ENCODE measurements at places on chromosomes 12 and 14.

GRCh38 chr12:27164330-27165040 is 79.6 kb upstream of the STK38L start:
- no peak for DNase-seq

GRCh38 chr14:67413806-67414769 is 2.1 kb upstream of the PLEK2 start:
- DNase-seq, result no peak

DNA sequence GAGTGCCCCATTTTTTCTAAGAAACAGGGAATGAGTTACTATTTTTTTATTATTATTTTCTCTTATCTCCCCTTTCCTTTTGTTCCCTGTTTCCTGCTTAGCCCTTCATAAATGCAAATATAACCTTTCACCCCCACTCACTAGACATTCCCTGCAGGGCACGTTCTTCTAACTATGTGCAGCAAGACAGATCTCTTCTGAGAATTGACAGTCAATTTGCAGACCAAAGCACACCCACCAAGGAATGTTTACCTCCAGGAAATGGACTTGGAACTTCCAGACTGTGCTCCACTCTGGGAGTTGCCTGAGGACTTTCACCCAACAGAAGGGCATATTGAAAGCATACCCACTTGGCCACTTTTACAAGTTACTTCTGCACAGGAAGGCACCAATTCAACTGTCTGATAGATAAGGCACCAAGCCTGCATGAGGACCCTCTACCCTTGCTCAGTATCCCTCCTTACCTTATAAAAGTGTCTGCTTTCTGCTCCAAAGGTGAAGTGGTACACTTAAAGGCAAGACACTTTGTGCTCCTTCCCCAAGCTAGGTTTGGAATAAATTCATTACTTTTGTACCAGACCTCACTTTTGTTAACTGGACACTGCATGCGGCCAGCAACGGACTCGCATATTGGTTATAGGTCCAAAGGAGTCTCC is 6.5 kb downstream of the TAS2R19 start:
- DNase-seq, result no peak

DNA sequence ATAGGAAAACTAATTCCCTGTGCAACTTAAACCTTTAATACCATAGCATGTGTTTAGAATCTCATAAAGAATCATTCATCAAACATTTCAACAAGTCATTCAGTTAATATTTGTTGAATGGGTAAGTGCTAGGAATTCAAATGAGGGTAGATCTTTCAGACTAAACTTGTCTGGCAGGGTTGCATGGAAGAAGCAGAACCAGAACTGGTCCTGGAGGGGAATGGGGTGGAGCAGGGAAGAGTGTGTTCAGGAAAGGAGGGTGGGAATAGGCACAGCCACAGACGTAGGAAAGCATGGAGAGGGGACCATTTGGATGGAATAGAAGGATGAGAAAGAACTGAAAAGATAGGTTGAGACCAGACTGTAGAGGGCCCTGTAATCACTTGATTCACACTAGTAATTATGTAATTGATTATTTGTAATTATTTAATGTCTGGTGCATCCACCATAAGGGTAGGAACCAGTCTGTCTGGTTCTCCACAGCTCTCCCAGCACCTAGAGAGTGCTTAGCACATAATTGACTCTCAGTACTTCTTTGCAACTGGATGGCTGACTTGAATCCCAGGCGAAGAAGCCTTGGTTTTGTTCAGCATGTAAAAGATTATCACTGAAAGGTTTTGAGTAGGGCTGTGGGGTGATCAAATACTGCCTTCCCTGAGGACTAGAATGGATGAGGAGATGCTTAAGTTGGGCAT is 3.0 kb upstream of the MAP3K9 start:
- DNase-seq, result no peak

- DNase-seq, result peak; percentile 27
Measured at GRCh38 chr14:67269298-67270060, 28.2 kb downstream of the PALS1 start.

GRCh38 chr14:69956970-69957369 is 77.8 kb downstream of the SMOC1 start:
- no peak for DNase-seq

GRCh38 chr12:113757221-113758002 is 208.7 kb downstream of the RBM19 start:
- no peak for DNase-seq

DNA sequence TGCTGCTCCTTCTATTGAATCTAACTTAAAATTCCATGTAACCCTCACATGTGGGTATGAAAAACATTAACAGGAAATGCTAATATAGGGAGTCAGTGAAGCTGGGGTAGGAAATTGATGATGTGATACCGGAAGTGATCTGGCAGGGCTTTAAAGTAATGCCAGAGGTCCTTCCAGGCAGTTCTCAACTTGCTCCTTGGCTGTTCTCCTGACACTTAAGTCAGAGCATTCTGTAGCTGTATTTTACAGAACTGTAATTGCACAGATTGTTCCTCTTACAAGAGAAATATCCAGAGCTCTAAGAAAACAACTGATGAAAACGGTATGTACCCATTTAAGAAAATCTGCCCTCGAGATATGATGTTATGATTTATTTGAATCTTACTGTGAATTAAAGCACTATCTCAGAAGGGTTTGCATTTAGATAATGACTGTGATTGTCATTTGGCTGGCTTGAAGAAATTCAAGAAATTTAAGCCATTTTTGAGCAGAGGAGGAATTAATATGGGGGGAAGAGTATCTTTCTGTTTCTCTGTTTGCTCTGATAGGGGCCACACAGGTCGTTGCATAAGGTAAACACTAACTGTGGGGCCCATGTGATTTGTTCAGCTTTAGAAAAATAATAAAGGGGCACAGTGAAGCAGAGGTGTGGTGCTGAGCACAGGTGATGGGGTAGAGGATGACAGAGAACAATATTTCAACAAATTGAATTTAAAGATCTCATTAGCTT is 88.4 kb downstream of the BBS10 start:
- peak; percentile 84 for DNase-seq

DNA sequence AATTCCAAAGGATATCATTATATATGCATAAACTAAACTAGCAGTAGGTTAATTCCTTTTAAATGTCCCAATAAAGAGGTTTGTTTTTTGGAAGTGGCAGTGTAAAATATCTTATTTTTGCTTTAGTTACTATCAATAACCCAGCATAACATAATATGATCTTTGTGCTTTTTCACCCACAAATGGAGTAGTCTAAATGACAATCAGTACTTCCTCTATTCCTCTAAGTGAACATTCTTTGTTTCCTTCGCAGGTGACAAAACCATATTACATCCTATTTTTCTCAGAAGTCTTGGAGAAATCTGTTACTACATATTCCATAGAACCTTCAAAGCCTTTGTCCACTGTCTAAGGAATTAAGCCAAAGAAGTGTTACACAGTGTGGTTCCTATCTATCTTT is 62.5 kb downstream of the MED13L start:
- no peak for DNase-seq

GRCh38 chr14:24335461-24336171 is 745 bp upstream of the ADCY4 start:
- DNase-seq, result no peak

DNA sequence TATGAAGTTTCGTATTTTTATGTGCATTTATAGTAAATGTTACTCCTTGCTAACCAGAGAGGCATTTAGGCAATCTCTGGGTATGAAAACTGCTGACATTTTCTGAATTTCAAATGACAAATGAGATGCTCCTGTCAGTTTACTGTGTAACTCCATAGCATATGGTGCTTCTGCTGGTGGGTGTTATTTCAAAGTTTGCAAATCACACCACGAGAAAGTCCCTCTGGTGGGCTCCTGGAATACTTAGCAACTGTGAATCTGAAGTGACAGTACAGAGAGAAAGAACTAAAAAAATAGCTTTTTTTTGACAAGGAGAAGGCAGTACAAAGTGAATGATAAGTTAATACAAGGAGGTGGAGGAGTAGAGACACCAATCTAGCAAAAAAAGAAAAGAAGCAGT is 161.5 kb downstream of the DERA start:
- DNase-seq, result no peak

GRCh38 chr12:65637774-65638173 is 186.5 kb upstream of the HMGA2 start:
- no peak for DNase-seq

- DNase-seq, result no peak
Measured at GRCh38 chr14:21248739-21249411, 20.4 kb downstream of the HNRNPC start.

GRCh38 chr12:53097207-53097563 is 282 bp upstream of the IGFBP6 start:
- DNase-seq, result peak; percentile 53

GRCh38 chr14:75711796-75712211 is 50.8 kb downstream of the TTLL5 start:
- peak; percentile 62 for DNase-seq

DNA sequence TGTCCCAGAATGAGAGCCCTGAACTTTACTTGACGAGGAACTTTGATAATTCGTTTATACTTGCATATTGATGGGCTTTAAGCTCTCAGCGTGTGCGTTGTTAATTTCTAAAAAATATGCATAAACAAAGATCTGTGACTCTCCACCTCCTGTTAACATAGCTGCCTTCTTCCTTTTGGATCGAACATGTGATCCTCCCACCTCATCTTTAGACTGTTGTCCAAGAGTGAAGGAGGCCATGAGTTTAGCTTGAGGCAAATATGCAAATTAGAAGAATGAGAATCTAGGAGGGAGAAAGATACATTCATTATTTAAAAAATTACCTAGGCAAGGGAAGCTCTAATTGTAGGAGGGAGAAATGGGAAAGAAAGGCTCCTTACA is 617 bp downstream of the TTC8 start:
- DNase-seq, result no peak

- no peak for DNase-seq
Measured at GRCh38 chr12:15708396-15709076, 80.7 kb downstream of the EPS8 start.

DNA sequence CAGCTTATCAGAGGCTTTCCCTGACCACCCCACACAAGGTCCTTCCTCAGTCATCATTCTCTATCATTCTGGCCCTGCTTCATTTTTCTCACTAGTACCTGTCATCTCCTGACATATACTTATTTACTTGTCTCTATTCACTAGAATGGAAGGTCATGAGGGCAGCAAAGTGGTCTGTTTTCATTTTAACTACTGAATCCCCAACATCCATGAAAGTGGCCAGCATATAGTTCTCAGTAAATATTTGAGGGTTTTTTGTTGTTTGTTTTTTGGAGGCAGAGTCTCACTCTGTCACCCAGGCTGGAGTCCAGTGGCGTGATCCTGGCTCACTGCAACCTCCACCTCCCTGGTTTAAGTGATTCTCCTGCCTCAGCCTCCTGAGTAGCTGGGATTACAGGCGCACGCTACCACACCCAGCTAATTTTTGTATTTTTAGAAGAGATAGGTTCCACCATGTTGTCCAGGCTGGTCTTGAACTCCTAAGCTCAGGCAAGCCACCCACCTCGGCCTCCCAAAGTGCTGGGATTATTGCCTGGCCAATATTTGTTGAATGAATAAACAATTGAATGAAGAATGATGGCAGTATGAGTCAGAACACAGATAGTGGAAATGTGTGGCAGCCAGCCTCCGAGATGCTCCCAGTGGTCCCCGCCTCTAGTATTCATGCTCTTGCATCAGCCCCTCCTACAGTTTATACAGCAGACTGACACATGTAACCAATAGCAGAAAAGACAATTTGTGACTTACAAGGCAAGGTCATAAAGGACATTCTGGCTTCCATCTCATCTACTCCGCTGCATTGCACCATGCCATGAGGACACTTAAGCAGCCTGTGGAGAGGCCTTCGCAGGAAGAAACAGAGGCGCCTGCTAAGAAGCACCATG is 7.0 kb upstream of the ANO6 start:
- no peak for DNase-seq

- no peak for DNase-seq
Measured at GRCh38 chr14:102775855-102776760, 1.1 kb upstream of the TRAF3 start.

Measured in skin of body (tissue), 3 donors.